ENCODE measurements at places on chromosomes 2 and 18.
A peak's percentile ranks its signal among the peaks of the same experiment; 100 is the strongest.

DNA sequence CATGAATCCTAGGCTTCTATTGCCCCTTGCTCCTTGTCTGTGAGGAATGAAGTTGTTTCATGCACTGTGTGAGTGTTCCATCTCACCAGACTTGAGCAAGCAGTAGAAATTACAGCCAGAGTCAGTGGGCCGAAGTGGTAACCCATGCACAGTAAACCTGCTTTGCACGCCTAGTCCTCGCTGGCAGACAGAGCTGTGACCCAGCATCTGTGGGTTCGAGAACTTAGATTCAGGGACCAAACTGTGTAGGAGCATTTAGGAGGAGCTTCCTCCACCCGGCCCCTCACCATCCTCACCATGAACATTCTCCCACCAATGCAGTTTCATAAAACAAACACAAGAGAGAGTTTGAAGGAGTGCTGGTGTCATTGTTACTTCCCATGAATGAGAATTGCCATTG is 21.6 kb upstream of the TEX51 start:
- ATAC-seq = no peak

DNA sequence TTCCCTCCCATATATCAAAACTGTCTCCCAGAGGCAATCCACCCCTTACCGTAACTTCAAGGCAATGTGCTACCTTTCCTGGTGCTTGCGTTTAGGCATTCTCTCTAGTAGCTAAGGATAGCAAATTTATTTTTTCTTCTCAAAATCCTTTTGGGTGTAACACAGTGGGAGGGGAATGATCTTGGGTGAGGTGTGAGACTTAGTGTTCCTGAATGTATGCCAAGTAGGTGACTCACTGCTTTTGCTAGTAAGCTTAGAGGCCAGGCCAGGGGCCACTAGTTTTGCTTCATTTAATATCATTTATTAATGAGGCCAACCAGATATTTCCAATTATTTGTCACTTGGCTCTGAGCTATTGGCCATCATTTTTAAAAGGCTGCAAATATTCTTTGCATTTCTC is 135.5 kb downstream of the NAPG start:
- ATAC-seq = peak; percentile 65

DNA sequence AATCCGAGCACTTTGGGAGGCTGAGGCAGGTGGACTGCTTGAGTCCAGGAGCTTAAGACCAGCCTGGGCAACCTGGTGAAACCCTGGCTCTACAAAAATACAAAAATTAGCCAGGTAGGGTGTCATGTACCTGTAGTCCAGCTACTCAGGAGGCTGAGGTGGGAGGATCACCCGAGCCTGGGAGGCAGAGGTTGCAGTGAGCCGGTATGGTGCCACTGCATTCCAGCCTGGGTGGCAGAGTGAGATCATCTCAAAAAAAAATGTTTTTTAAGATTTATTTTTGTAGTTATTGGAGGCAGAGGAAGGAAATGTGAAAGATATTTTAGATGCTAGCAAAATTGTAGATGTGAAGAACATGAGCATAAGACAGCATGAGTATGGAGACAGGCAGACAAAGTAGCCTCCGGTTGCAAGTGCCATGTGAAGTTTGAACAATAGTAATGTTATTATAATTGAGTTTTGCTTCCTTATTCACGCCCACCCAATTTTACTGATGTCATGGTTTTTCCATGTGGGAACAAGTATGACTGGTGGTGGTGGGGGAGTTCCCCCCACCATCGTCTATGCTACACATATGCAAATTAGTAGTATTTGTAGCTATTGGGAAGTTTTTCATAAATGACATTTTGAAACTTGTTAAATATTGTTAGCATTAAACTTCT is 18.0 kb downstream of the REL start:
- no peak for ATAC-seq

DNA sequence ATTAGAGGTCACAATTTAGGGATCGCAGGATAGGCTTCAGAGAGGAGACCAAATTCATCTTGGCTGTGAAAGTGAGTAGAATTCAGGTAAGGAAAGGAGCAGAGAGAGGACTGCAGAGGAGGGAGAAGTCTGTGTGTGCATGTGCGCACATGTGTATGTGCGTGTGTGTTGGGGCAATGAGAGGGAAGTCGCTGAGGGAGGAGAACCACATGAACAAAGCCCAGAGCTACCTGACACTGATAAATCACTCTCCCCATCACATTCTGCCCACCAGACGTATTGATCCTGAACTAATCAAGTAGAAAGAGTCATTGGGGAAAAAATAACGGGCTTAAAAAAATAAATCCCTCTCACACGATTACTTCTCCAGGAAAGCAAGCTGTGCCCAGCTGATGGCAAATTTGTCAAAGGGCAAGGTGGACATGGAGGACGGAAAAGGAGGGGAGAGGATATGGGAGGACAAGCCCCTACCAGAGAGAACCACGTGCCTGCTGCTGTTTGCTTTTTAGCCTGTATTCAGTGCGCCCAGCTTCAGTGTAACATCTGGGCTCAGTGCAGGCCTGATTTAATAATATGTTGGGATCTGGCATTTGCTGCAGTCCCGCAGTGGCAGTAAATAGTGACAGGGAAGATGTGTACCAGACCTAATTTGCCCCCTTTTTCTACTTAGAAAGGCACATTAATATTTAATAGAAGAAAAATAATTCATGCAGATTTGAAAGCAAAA is 307.5 kb downstream of the C1D start:
- no peak for ATAC-seq

GRCh38 chr18:54850598-54850997 is 22.3 kb downstream of the RAB27B start:
- ATAC-seq = no peak

- ATAC-seq = no peak
Measured at GRCh38 chr2:68769586-68770270, 35.1 kb downstream of the ARHGAP25 start.

DNA sequence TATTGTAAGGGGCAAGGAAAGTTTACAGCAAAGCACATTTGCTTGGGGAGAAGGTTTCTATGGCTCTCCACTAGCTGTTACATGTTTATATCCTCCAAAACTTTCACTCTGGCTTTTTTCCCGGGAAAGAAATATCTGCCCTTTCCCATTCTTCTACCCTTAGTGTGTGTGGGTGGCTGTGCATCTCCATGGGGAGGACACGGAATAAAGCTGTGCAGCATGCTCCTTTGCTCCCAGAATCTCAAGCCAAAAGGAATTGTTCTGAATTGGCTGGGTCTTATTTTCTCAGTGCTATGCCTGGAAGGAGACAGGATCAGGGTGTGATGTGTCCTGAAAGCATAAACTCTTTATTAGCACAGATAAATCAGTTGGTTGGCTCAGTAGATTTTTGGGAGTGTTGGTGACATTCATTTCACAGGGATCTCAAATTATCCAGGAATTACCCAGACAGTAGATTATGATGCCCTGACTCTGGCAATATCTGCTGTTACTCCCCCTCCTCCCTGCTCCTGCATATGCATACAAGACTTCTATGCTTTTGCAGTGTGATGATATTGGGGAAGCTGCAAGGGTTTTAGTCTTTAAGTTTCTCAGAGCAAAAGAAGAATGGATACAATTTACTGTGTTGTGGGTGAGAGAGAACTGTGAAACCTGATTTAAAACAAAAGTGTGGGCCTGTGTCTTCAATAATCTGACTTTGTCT is 63.1 kb downstream of the PARD3B start:
- peak; percentile 49 for ATAC-seq

GRCh38 chr18:51137891-51138290 is 59.6 kb downstream of the MEX3C start:
- no peak for ATAC-seq

- ATAC-seq = no peak
Measured at GRCh38 chr2:9548506-9548905, 7.1 kb downstream of the ADAM17 start.

- no peak for ATAC-seq
Measured at GRCh38 chr18:79876497-79876896, 75.0 kb downstream of the SLC66A2 start.

DNA sequence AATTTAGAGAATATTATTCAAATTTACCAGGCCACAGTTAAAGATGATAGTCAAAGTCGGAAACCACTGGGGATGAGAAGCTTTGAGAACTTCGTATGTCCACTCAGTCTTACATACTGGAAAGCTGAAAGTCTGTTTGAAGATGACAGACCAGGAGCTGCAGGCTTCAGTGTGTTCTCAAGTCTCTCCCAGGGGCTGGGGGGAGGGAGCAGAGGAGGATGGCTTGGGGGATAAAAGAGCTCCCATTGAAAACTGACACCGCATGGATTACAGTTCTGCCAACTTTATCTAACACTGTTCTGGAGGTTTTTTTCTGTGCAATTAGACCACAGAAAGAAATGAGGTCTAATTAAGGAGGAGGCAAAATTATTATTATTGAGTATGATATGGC is 170.5 kb upstream of the ALKAL2 start:
- ATAC-seq = no peak

DNA sequence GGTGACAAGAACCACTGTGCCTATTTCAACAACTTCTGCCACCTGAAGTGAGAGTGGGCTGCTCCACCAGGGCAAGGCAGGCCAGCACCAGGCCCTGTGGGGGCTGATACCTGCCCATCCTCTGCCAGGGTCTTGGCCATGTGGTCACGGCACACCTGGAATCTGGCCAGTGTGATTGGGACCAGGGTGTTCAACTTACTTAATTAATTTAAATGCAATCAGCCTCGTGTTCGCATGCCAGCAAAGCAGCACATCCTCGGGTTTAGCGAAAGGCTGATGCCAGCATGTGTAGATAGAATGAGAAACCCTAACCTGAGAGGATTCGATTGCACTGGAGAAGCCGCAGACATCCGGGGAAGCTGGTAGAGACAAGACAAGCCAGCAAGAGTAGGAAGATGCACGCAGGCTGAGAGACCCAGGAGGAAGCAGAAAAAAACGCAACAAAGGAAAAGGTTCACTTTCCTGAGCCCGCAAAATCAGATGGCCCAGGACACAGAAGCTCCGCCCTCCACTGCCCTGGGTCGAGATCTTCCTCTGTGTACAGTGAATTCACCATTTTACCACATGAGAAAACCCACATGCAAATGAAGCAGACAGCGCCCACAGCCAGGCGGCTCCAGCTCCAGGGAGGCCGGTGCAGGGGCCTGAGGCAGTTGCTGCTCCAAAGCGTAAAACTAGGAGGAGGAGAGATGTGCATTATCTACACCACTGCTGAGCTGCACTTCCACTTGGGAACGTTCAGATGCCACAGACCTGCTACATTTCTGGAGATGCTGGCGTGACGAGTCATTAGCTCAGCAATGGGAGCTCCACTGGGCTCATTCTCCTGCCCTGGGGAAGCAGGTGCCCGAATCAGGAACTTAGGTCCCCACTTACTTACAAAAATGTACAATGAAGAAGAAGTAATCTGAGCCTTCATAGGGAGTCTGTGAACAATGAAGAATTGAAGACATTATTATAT is 92.1 kb downstream of the TMEM18 start:
- ATAC-seq = no peak

DNA sequence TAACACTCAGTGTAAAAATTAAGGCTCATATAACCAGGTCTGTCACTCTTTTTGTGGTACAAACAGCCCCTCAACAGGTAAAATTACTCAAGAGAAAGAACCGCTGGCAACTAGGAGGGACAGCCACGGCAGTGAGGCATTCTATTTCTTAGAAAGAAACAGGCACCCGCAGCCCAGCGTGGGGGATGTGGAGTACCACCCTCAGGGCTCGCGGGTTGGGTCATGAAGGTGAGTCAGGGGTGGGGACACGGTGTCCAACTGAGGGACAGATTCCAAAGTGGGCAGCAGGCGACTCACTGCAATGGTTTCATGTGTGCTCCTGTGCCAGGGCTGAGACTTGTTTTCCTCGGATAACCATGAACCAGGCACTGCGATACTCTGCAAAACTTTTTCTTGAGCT is 129.4 kb downstream of the DTNB start:
- no peak for ATAC-seq

- no peak for ATAC-seq
Measured at GRCh38 chr2:178265851-178266250, 71.5 kb downstream of the OSBPL6 start.

DNA sequence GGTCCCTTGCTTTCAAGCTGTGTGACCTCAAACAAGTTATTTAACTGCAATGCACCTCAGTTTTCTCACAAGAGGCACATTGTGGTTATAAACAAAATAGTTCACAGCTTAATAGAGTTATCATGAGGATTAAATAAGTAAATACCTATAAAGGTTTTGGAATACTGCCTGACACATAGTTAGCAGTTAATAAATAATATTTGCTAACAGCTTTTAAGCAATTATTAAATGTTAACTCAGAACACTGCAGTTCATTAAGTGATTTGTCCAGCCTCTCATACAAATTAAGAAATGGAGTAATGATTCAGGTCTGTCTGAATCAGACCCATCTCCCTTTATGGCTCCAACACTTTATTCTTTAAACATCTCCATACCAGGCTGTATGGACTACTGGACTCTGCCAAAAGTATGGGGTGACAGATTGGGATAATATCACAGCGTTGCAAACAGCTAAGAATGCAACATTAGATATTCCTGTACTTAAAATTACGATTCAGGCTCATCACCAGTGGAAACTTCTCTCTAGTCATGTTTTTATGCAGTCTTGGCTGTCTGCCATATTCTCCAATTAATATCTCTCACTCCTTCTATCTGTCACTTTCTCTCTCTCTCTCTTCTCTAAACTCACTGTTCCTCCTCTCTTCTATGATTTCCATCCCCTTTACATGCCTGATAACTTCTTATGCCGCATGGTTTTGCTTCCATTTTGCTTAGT is 370.6 kb upstream of the UBE2E3 start:
- no peak for ATAC-seq

DNA sequence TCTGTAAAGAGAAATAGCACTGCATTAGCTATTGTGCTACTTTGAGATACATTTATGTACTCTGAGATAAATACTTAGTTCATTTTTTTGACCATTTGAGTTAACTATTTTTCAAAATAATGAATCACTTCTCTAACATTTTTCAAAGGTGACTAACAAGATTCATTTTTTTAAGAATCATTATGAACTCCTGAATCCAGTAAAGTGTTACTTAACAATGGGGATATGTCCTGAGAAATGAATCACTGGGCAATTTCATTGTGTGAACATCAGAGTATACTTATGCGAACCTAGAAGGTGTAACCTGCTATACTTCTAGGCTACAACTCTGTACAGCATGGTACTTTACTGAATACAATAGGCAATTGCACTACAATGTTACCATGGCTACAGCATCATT is 355.8 kb downstream of the ARL6IP6 start:
- ATAC-seq = no peak

GRCh38 chr2:228426502-228427216 is 245.2 kb upstream of the SPHKAP start:
- no peak for ATAC-seq

DNA sequence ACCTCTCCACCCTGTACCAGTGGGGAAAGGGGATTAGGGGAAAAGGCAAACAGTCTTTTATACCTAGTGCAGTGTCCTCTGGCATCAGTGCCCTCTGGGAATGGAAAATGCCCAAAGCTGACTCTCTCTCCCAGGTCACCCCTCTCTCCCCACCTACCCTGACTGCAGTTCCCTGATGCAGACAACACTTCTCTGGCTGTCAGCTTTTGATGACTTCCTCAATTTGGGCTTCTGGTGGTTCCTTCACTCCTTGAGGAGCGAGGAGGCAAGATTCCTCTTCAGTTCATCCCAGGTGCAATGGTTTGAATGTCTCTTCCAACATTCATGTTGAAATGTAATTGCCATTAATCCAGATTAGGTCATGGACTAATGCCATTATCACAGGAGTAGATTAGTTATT is 19.7 kb upstream of the PPM1B start:
- ATAC-seq = no peak

Measured in gastroesophageal sphincter (tissue), 4 donors.